Mesothelial cell of epicardium (in vitro differentiated cells): ENCODE measurements at places on chromosomes 11 and 22. TPM values are rescaled to one million over a fixed set of nuclear protein-coding genes. Genes with fewer than 3 reads are reported as not detected.

GRCh38 chr22:44755417-44755816 is 3.0 kb downstream of the ARHGAP8 start:
- H3K4me1 ChIP-seq = peaks cover 69% of the 10 kb centered on the region
- H3K4me3 ChIP-seq = peak overlapping the region; percentile 83
- DNase-seq = no peak
- peak overlapping the region; percentile 100 for H3K27ac ChIP-seq
- peaks cover 2% of the 10 kb centered on the region for H3K36me3 ChIP-seq

GRCh38 chr11:64852804-64853509 is 8.5 kb upstream of the CDC42BPG start:
- peaks cover 5% of the 10 kb centered on the region for H3K4me1 ChIP-seq
- peaks cover 9% of the 10 kb centered on the region for H3K36me3 ChIP-seq
- H3K27ac ChIP-seq = no peak overlapping the region
- H3K4me3 ChIP-seq = no peak overlapping the region

GRCh38 chr22:25045159-25045558 is 92.6 kb downstream of the KIAA1671 start:
- H3K27me3 ChIP-seq = no peaks in the 10 kb centered on the region
- H3K4me3 ChIP-seq = no peak overlapping the region
- no peaks in the 10 kb centered on the region for H3K4me1 ChIP-seq
- no peak for DNase-seq
- H3K27ac ChIP-seq = no peak overlapping the region

GRCh38 chr11:113178381-113179070 is 135.9 kb upstream of the TTC12 start:
- no peak for DNase-seq
- no peak overlapping the region for H3K27ac ChIP-seq
- no peak overlapping the region for H3K4me3 ChIP-seq
- H3K4me1 ChIP-seq = peaks cover 25% of the 10 kb centered on the region

GRCh38 chr11:37442576-37442975 is 844.5 kb upstream of the RAG2 start:
- no peak overlapping the region for H3K27ac ChIP-seq
- peaks cover 4% of the 10 kb centered on the region for H3K4me1 ChIP-seq
- H3K36me3 ChIP-seq = no peaks in the 10 kb centered on the region
- no peak for DNase-seq

DNA sequence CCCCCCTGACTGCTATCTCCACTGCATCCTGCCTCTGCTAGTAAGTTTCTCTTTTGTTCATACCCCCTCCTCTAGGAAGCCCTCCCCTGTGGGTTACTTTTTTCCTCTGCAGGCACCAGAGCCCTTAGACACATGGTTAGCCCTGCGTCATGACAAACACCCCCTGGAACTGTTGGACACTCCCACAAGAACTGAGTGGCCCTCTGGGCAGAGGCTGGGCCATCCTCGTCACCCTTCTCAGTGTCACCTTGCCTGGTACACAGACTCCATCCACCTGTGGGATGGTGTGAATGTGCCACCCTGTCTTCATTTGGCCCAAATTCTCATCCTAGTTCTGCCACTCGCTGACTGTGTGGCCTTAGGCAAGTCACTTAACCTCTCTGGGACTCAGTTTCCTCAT is 4.1 kb upstream of the RAB3IL1 start:
- H3K4me3 ChIP-seq = no peak overlapping the region
- H3K4me1 ChIP-seq = peaks cover 64% of the 10 kb centered on the region
- no peak overlapping the region for H3K27ac ChIP-seq
- no peaks in the 10 kb centered on the region for H3K36me3 ChIP-seq
- H3K27me3 ChIP-seq = peaks cover 33% of the 10 kb centered on the region

DNA sequence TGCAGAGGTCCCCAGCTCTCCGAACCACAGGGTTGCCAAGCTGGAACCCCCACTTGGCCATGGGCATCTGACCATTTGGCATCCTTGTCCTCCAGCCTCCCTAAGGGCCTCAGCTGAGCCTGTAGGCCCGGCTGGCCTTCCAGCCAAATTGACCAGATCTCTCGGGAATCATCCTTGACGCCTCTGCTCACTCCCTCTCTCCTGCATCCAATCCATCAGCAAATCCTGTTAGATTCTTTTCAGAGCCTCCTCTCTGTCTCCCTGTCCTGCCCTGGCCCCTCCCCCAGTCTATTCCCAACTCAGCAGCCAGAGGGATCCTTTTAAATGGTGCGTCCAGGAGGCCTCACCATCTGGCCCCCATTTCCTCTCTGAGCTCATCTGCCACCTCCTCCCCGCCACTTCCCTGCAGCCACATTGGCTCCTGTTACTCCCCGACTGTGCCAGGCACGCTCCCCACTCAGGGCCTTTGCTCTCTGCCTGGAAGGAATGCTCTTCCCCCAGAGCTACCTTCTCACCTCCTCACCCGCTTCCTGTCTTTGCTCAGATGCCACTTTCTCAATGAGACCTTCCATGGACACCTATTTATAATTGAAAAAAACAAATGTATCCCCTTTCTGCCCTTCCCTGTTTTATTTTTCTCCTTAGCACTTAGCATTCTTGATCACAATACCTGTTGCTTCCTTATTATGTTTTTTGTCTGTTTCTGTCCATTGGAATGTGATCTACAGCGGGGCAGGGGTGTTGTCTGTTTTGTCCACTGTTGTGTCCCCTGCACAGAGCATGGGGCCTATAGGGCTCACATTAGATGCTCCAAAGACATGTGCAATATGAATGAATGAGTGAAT is 78.1 kb downstream of the NFAM1 start:
- H3K4me1 ChIP-seq = peaks cover 12% of the 10 kb centered on the region
- peak overlapping the region; percentile 40 for H3K27ac ChIP-seq
- peak; percentile 51 for DNase-seq
- no peak overlapping the region for H3K4me3 ChIP-seq
- no peaks in the 10 kb centered on the region for H3K36me3 ChIP-seq
- H3K27me3 ChIP-seq = peaks cover 2% of the 10 kb centered on the region

GRCh38 chr11:128482512-128483191 is 104.7 kb downstream of the ETS1 start:
- peaks cover 55% of the 10 kb centered on the region for H3K36me3 ChIP-seq
- no peak for DNase-seq
- H3K4me3 ChIP-seq = no peak overlapping the region
- H3K27me3 ChIP-seq = no peaks in the 10 kb centered on the region

GRCh38 chr22:19430890-19431541 is 517 bp downstream of the HIRA start:
- peaks cover 12% of the 10 kb centered on the region for H3K36me3 ChIP-seq
- H3K4me3 ChIP-seq = peak overlapping the region; percentile 83
- H3K4me1 ChIP-seq = peaks cover 22% of the 10 kb centered on the region
- no peaks in the 10 kb centered on the region for H3K27me3 ChIP-seq
- peak overlapping the region; percentile 86 for H3K27ac ChIP-seq
- peak; percentile 47 for DNase-seq

DNA sequence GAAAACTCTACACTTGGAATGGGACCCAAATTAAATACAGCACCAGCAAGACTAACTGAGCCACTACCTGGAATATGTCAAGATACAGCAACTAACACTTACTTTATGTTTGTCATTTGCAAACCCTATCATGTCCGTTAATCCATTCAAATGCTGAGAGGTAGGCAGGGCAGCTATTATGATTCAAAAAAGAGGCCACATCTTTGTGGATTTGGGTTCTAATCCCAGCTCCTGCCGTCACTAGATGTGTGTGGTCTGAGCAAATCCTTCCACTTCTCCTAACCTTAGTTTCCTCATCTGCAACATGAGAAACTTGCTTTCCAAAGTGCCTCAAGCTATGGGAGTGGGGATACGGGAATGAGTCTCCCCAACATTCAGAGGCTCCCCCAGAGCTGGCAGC is 24.2 kb downstream of the FLI1 start:
- no peak overlapping the region for H3K27ac ChIP-seq
- H3K4me3 ChIP-seq = no peak overlapping the region
- peaks cover 46% of the 10 kb centered on the region for H3K4me1 ChIP-seq
- no peaks in the 10 kb centered on the region for H3K36me3 ChIP-seq
- H3K27me3 ChIP-seq = peaks cover 6% of the 10 kb centered on the region
- no peak for DNase-seq

GRCh38 chr11:7573193-7573557 is 59.4 kb downstream of the PPFIBP2 start:
- DNase-seq = no peak
- H3K4me1 ChIP-seq = peaks cover 80% of the 10 kb centered on the region
- H3K27ac ChIP-seq = peak overlapping the region; percentile 96
- peaks cover 4% of the 10 kb centered on the region for H3K36me3 ChIP-seq
- no peaks in the 10 kb centered on the region for H3K27me3 ChIP-seq

GRCh38 chr11:92965196-92965595 is 4.3 kb upstream of the MTNR1B start:
- no peaks in the 10 kb centered on the region for H3K36me3 ChIP-seq
- no peaks in the 10 kb centered on the region for H3K4me1 ChIP-seq
- no peak overlapping the region for H3K4me3 ChIP-seq
- H3K27me3 ChIP-seq = peaks cover 62% of the 10 kb centered on the region

Gene GDPD4
- total RNA-seq = not detected in 3 replicates

Gene BCO2
- 38.2 to 43.4 TPM (median 38.9 TPM) in 3 replicates for total RNA-seq
